ENCODE measurements at places on chromosomes 16 and 17.

- peak; percentile 85 for DNase-seq
Observed at GRCh38 chr17:50055426-50056216, at the start of gene ITGA3. TSS of gene ITGA3 (plus strand) at chr17:50056110. CDS start at chr17:50056440, 330 bp downstream.

DNA sequence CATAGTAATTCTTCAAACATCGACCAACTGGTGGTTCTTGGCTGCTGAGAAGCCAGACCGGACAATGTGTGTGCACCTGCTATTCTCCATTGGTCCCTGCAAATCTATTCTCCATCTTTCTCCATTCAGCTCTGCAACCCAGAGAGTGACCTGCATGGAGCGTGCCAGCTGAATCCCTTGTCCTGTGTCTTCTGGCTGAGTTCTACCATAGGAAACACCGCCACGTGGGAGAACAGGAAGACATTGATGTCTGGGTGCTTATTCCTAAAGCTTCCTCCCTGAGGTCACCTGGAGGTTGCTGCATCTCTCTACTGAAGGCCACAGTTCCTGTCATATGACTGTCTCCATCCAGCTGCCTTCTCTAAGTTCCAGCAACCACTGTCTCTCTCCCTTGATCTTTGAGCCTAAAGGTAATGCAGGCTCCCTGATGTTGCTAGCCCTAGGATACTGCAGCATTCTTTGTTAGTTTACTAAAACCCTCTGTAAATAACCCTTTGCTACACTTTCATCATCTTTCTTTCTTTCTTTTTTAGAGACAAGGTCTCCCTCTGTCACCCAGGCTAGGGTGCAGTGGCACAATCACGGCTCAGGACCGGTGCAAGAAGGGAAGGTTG, 10.6 kb upstream of the SMG1 start:
- DNase-seq, result no peak

GRCh38 chr17:13562271-13562800, 39.4 kb downstream of the HS3ST3A1 start:
- DNase-seq, result no peak

- no peak for DNase-seq
Observed at GRCh38 chr16:49496656-49497055, 123.1 kb downstream of the C16orf78 start.

DNA sequence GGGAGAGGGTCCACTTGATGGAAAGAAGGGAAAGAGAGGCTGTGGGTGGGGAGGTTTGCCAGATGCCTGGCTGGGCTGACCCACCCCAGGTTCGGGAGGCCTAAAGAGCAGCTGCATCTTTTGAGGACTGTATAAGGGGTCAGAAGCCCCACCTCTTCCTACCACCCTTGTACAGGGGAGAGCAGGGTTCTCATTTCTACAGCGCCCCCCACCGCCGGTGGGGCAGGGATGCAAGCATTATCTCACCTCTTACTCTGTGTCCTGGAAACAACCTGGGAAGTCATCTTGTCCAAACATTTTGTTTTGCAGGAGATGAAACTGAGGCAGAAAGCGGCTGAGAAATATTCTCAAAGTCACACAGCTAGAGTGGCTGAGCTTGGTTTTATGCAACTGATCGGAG, 22.5 kb upstream of the CCDC182 start:
- no peak for DNase-seq

- DNase-seq, result no peak
Observed at GRCh38 chr16:86836503-86837129, 258.3 kb downstream of the FOXL1 start.

DNA sequence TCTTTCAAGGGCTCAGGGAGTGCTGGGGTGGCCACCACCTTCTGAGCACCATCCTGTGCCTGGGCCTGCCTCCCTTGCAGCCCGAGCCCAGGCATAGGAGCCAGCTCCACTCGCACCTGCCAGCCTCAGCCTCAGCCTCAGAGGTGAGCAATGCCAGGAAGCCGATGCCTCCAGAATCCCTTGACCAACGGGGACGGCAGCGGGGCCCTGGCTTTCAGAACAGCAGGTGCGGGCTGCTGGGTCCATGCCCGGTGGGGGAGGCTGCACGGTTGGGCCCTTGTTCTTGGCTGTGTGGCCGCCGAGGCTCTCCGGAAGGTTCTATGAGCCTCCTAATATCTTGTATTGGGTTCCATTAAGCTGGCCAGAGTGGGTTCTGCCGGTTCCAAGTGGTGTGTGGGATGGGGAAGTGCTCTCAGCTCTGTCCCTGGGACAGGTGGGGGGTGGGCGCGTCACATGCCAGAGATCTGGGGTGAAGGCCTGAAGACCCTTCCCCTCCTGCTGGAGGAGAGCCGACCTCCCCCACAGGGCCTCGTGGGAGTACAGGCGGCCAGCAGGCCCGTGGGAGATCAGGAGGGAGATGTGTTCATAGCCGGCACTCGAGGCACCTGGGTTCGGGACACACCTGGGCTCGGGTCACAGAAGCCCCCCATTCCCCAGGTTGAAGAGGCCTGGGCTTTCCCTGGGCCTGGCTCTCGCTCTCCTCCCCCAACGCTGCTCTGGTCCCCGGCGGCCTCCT, 27.0 kb downstream of the NPTX1 start:
- no peak for DNase-seq

GRCh38 chr17:80892900-80893603, 98.6 kb upstream of the CHMP6 start:
- peak; percentile 93 for DNase-seq

DNA sequence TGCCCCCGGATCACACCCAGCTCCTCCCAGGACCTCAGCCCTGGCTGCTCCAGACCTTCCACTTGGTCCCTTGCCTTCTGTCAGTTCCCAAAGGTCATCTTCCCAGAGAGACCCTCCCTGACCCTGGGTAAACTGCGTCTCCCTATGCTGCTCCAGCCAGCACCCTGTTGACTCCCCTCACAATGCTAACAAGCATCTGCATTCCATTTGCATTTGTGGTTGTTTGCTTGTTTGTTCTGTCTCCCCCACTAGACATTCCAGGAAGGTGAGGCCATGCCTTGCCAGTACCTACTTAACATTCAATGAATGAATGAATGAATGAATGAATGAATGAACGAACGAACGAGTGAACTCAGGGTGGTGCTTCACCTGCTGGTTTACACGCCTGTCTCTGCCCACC, 171.2 kb downstream of the WSCD1 start:
- DNase-seq, result no peak

DNA sequence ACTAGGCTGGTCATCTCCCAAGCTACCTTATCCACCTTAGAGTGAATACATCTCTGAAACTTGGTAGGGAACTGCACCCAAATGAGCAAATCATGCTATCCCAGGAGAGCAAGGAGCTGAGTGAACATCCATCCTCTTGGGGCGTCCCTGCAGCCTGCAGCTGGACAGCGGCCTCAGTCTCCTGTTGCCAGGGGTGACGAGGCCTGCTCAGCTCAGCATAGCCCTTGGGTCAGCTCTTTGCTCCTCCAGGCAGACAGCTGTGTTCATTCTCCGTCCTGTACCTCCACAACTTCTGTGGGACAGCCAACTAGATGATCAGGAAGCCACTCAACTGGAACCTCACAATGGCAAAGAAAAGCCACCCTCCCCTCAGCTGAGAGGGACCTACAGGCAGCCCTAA, 111.9 kb downstream of the SOCS1 start:
- no peak for DNase-seq

- no peak for DNase-seq
Observed at GRCh38 chr16:86771506-86772460, 193.4 kb downstream of the FOXL1 start.

- DNase-seq, result no peak
Observed at GRCh38 chr16:52741351-52741750, 194.4 kb upstream of the TOX3 start.

DNA sequence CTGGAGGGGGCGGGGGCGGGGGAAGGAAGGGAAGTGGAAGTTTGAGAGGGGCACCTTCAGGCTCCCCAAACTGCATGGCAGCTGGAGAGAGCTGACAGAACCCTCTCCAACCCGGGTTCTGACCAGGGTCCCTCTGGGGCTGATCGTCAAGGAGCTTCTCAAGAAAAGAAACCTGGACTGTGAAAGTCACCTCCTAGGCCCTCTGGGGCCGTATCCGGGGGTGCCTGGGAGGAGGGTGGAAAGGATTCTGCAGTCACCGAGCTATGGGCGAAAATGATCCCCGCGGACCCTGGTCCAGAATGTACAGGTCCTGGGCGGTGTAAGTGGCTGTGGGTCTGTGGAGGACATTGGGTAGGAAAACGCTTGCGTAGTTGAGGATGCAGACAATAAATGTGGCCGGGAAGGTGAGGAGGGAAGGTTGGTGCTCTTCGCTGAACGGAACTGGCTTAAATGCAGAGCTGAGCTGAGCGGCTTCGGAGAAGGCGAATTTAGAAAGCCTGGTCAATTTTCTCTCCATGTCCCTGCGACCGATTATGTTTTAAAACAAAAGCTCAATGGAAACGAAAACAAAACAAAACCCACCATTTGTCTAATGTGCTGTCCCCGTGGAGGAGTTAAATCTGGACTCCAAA, 3.6 kb upstream of the LHX1 start:
- no peak for DNase-seq

DNA sequence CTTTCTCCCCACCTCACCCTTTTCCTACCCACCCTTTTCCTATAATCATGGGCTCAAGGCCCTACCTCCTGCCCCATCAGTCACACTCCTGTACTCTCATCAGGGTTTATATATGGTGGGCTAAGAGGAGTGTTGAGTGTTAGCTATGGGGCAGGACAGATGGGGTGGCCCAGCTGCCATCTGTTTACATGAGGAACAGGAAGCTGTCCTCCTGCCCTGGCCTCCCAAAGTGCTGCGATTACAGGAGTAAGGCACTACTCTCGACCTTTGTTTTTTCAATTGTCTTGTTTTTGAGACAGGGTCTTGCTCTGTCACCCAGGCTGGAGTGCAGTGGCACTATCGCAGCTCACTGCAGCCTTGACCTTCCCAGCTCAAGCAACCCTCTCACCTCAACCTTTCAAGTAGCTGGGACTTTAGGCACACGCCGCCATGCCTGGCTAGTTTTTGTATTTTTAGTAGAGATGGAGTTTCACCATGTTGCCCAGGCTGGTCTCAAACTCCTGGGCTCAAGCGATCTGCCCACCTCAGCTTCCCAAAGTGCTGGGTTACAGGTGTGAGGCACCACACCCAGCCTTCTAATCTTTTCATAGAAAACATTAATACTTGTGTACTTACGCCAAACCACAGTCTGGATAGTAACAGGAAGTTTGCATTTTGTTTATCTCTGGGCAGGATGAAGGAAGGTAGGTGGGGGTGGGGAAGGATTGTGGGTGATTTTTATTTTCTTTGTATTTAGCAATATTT, 1.6 kb downstream of the TRADD start:
- DNase-seq, result peak; percentile 82

- DNase-seq, result no peak
Observed at GRCh38 chr16:84165746-84166145, 20.6 kb downstream of the DNAAF1 start.

DNA sequence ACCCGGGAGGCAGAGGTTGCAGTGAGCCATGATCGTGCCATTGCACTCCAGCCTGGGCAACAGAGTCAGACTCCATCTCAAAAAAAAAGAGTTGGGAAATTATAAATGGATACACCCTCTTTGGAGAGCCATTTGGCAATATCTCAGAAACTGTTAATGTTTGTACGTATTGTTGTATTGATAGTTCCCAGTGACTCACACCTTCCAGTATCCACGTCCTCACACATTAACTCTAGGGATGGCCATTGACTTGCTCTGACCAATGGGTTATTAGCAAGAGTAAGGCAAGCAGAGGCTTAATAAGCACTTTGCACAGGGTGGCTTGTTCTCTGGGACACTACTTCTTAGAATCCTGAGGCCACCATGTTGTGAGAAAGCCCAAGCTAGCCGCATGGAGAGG, 107.6 kb upstream of the LHX1 start:
- DNase-seq, result no peak

DNA sequence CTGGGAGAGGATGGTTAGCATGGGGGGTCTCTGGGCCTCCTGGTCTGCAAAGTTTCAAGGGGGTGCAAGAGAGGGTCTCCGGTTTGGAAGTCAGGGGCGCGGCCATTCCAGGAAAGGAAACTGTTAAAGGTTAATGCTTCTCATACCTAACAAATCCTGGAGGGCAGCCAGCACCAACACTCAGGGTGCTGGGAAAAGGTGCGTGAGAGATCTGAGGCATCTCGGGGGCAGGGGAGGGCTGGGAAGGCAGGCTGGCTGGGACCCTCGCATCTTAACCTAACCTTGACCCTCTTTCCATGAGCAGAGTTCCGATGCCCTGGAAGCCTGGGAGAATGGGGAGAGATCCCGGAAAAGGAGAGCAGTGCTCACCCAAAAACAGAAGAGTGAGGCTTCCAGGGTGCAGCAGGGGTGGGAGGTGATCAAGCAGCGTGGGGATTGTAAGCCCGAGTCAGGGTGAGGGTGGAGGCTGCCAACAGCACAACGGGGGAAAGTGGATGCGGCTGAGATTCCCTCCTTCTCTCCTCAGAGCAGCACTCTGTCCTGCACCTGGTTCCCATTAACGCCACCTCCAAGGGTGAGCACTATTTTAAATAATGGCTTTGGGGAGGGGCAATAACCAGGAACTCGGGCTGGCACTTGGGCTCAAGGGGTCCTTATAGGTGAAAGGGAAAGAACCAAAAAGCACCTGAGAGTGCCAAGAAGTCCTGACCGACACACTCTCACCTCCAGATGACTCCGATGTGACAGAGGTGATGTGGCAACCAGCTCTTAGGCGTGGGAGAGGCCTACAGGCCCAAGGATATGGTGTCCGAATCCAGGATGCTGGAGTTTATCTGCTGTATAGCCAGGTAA, 996 bp downstream of the TNFSF13 start:
- no peak for DNase-seq

DNA sequence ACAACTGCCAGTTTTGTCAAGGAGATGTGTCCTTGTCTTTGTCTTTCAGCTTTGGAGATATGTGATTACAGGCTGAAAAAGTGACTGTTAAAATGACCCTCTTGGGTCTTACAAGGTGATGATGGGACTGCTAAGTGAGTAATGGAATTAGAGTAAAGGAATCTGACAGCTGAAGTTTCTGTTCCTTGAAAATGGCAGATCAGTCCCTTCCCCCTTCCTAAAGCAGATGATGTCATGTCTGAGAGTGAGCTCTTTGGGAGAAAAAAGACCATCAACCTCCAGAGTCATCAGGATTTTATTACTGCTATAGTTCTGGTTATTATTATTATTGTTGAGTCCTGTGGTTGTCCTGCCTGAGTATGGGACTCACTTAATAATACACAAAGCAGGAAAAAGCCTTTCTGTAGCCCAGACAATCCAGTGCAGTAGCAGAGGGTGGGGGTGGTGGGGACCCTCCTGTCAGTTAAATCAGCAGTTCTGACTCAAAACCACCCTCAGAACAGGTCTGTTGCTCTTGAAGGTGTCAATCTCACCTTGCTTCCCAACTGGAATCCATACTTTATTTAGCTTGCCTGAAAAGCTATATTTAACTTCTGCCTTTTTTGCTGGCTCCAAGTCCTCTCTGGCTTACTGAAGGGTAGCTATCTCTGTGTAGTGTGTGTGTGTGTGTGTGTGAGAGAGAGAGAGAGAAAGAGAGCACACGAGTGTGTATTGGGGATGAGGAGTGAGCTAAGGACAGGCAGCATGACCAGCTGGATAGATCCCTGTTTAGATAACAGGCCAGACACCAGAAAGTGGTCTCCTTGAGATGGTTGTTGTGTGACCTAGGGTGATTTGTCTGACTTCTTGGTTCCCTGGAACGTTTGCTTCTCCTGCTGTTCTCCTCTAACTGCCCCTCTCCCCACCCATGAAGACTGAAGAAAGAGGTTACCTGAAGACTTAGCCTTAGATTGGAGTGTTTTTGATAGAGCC, 4.9 kb downstream of the HROB start:
- no peak for DNase-seq

Measured in NCI-H524 (cell line).